ENCODE measurements at places on chromosomes 1 and 21.

DNA sequence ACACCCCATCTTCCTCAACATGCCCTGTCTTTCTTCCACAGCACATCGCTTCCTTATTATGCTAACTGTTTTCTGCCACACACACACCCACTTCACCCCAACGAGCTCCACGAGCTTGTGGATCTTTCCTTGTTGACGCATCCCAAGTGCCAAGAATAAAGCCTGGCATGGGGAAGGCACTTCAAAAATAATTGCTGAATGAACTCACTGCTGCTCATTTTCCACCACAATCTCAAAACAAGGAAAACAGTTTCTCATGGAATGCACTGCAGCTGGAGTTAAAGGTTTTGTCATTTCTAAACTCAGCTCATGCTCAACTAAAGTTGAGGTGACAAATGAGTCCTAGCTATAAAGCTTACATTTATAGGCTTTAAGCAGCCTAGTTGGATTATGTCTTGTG, 86.0 kb downstream of the TIAM1 start:
- no peak for DNase-seq

GRCh38 chr1:54850737-54851136, 36.3 kb downstream of the DHCR24 start:
- DNase-seq = no peak

DNA sequence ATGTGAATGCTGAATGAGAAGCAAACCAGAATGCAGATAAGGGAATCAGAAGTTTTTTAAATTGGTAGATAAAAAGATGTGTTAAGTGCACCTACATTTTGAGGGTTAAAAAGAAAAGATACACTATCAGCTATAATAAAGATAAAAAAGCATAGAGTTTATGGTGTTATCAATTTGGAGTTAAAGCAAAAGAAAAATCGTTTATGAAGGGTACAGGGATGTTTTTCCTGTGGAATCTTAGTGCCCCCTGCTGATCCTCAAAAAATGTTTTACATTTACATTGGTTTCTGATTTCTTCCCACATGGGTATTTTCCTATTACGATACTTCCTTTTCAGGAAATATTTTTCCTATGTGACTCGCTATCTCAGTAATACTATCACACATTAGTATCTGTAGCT, 293.5 kb downstream of the MRPL39 start:
- DNase-seq = no peak

GRCh38 chr1:225942574-225942973, 1.6 kb upstream of the LEFTY2 start:
- peak; percentile 50 for DNase-seq

- DNase-seq = no peak
These were observed 2.5 kb downstream of the C1orf115 start for GRCh38 chr1:220692436-220693228.

DNA sequence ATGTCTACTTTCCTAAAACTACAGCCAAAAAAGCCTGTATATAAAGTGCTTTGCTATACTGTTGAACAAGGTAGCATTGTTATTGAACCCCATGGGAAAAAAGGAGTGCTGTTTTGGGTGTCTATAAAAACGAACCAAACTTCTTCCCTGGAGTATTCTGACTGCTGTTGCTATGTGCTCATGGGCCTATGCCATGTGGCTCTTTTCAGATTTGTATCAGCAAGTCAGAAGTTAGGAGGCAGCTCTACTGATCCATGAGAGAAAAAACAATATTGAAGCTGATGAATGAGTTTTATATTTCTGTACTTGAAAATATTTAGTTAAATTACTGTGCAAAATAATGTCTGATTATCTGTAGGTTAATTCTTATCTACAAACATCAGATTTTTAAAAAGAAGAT, 66.5 kb downstream of the ADGRL2 start:
- DNase-seq = no peak

GRCh38 chr1:6419397-6419803, 319 bp downstream of the HES2 start:
- no peak for DNase-seq

DNA sequence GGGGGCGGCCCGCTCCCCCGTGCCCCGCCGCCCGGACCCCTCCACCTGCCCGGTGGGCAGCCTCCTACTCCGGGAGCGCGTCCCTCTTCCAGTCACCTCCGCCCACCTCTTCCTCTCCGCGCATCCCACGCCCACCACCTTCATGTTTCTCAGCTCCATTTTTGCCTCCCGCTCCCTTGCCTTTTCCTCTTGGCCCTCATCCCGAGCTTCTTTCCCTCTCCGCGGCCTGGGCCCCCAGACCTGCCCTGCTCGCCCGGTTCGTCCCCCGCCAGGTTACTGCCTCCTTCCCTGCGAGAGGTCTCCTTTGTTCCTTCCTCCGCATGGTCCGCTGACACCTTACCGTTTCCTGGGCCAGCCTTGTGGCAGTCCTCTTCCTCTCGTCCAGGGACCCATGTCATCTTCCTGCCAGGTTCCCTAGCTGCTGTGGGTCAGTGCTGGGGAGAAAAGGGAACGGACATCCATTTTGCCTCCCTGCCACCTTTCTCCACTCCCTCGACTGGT, 563 bp downstream of the QSOX1 start:
- DNase-seq = no peak

DNA sequence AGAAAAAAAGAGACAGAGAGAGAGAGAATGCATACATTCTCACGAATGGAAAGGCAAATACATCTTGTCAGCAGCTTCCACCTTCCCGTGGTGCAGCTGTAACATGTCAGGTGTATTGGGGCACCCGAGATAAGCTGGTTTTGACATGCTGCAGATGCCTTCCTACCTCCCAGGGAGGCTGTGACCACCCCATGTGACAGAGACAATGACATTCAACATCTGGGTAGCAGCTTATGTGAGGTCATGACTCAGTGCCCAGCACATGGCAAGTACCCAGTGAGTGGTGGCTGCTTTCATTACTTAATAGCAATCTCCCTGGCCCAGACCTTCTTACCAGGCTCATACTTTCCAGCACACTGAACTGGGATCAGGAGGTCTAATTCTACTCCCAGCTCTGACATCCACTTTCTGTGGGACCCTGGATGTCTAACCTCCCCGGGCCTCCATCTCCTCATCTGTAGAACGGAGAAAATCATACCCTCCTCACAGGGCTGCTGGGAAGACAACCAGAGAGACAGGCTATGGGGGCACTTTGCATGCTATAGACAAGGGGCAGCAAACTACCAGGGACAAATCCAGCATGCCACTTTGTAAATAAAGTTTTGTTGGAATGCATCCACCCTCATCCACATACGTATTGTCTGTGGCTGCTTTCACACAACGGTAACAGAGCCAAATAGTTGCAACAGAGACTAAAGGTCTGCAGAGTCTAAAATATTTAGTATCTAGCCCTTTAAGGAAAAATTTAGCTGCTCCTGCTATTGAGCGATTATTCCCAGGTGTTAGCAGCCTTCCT, 38.5 kb upstream of the ZBTB40 start:
- no peak for DNase-seq

- DNase-seq = no peak
These were observed 103.8 kb upstream of the CASZ1 start for GRCh38 chr1:10900251-10900651.

GRCh38 chr1:235648954-235649367, 623 bp downstream of the GNG4 start:
- no peak for DNase-seq

DNA sequence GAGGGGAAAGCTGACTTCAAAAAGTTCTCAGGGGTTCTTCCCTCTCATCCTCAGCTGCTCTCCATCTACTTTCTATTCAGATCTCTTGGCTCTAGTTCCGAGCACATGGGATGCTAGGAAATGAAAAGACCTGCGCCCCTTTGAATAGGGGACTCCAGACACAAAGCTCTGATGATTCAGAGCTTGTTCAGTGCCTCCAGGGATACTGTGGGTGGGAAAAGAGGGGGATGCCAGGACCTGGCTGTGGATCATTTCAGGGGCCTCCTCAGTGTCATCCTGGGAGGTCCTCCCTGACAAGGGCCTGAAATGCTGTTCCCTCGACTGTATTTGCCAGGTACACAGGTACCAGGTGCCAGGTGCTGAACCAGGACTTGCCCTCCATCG, 943 bp upstream of the KIAA0040 start:
- DNase-seq = no peak

DNA sequence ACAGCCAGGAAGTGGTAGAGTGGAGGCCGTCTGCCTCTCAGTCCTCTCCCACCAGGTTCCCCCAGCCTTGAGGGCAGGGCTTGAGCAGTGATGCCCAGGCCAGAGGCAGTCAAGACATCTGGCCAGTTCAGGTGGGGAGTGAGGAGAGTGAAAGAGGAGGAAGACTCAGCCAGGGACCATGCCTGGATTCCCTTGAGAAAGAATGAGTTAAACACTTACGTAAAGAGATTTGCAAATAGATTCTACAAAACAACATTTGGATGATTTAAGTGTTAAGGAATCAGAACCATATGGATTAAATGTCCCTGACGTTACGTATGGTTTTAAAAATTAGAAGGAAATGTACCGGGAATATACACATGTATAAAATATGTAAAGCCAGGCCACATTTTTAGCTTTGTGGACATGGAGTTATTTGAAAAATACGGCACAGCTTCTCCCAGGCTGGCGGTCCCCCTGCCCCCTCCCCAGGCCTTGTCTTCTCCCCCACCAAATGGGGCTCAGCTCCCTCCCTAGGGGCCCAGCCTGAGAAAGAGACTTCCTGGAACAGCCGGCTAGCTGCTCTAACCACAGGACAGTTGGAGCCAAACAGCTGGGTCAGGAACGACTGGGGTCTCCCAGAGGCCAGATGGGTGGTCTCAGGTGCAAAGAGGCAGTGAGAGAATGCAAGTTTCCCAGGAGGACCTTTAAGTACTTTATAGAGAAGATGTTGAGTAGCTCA, 188.3 kb upstream of the EDN2 start:
- DNase-seq = no peak

- DNase-seq = no peak
These were observed 79.0 kb upstream of the SYT6 start for GRCh38 chr1:114232691-114233090.

GRCh38 chr1:198575798-198576641, 35.5 kb upstream of the ATP6V1G3 start:
- DNase-seq = no peak

DNA sequence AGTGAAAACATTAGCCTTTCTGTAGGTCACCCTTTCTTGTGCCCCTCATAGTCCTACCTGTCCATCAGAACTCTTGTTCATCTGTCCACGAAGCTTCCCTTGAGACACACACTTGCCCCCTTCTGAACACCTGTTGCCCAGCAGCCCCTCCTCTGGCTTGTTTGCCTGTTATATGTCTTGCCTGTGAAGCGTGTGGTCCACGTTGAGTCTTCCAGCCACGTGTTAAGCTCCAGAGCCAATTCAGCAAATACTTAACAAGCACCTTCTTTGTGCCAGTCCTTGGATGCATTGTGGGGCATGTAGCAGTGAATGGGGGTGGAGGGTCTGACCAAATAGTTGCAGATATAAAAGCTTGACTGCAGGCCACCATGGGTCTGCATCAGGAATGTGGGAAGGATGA, 66.6 kb downstream of the MAN1C1 start:
- DNase-seq = no peak
